ENCODE measurements at places on chromosomes 13 and 19.

DNA sequence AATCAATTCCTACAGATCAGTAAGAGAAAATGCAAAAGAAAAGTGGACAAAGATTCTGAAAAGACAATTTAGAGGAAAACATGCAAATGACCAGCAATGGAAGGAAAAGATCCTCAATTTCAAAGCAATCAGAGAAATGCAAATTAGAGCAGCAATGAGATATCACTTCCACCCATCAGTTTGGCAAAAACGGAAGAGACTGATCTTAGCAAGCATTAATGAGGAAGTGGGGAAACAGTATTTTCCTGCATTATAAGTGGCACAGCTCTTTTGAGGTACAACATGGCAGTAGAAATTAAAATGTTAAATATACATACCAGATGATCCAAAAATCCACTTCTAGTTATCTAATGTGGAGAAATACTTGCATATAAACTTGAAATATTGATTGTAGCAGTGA, 69.1 kb upstream of the SLC7A1 start:
- DNase-seq = no peak

DNA sequence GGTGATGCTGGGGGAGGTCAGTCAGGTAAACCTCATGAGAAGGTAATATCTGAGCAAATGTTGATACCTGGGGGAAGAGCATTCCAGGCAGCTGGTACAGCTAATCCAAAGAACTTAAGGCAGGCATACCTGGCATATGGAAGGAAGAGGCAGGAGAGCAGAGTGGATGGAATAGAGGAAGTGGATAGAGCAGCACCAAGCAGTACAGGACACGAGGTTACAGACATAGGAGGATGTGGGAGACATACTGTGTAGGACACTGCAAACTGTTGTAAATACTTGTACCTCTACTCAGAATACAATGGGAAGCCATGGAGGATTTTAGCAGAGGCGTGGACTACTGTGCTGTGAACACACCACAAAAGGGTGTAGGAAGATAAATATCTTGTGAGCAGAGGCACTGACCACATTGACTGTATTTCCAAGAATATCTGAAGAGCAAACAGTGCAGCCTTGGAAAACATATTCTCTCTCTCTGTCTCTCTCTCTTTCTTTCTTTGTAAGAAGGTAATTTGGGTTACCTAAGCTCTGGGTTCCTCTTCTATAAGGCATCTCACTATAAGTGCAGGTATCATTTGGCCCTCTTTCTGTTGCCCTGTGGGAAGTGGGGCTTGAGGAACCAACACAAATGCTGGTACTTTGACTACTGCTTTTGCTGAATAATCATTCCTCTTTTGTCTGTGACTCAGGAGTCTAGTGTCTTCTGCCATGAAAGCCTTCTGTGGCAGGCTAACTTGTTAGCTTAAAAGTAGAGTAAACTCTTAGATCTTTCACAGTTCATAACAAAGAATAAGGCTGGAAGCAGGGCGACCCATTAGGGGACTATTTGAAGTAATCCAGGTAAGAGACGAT, 238.0 kb downstream of the VWA8 start:
- no peak for DNase-seq

DNA sequence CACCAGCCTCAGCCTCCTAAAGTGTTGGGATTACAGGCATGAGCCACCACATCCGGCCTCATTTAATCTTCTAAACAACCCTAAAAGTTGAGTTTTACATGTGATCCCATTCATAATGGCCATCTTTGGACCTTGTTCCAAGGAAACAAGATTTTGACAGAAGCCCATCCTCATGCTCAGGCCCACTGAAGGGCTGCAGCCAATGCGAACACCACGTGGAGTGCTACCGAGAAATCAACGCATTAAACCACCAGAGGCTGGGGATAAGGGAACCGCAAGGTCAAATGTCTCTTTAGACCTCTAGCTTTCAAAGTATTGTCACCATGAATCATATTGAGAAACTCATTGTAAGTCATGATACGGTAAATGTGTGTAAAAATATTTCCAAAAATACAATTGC, 49.4 kb upstream of the DOCK9 start:
- DNase-seq = no peak

DNA sequence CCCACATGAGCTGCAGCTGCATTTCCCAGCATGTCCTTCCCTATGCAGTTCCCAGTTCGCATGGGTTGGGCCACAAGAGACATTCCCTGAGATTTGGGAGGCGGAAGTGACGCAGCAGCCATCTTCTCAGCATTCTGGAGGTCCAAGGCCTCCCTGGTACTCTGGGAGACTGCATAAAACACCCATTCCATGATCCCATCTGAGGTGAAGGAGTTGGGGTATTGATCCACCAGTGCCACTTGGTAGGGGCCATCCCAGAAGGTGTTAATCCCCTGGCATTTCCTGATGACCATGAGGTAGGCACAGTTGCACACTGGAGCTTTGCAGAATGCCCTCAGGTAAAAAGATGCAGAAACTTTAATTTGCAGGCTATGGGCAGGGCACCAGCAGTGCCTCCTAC, 25.4 kb downstream of the POP4 start:
- no peak for DNase-seq

- no peak for DNase-seq
Observed at GRCh38 chr19:32748497-32748896, 28.9 kb downstream of the TDRD12 start.

- no peak for DNase-seq
Observed at GRCh38 chr19:42121036-42121621, 11.1 kb downstream of the POU2F2 start.

GRCh38 chr13:33958964-33959363, 141.0 kb downstream of the RFC3 start:
- no peak for DNase-seq

- no peak for DNase-seq
Observed at GRCh38 chr13:48576448-48577010, 43.6 kb upstream of the RCBTB2 start.

DNA sequence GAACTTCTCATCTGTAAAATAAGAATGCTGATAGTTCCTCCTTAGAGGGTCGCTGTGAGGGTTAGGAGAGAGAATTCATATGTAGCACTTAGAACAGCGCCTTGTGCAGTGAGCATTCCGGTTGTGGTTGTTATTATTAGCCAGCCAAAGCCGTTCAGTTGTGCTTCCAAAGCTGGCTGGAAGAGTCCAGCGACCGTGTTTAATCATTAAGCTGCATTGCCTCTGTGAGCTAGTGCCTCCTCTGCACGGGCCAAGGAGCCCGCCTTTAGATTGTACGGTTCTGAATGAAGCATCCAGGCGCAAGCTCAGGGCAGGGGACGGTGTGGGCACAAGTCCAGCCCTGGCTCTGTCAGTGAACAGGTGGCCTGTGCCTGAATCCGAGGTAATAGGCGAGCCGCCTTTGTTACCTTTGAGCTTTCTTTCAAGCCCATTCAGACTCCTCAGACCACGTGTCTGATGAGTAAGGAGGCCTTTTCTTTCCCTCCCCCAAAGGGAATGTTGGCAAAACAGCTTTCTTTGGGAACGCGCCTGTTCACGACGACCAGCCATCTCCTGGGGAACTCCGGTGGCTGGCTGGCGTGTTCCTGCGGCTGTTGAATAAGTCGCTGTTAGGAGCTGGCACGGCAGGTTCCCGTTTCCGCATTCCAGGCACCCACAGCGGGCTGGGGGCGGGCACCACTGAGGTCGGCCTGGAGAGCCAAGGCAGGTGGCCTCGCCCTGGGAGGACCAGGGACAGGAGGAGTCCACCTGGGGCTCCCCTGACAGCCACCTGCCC, 25.1 kb downstream of the SIPA1L3 start:
- DNase-seq = peak; percentile 89

- no peak for DNase-seq
Observed at GRCh38 chr13:35498231-35498630, 21.7 kb upstream of the MAB21L1 start.

GRCh38 chr13:33945477-33945876, 127.5 kb downstream of the RFC3 start:
- DNase-seq = no peak

DNA sequence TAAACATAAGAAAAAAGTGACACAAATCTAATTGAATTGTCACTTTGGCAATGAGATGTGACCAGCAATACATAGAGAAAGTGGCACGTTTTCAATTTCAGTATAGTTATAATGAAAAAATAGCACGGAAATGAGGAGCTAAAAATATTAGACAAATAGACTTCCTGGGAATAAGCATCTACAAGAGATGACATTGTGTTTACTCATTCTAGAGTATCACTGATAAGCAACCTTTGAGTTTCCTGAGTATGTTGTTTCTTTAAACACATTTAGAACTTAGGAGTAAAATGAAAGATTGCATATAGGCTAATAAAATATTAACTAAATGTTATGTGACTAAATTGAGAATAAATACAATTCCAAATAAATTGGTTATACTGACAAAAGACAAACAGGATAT, 207.1 kb upstream of the SLITRK6 start:
- no peak for DNase-seq

GRCh38 chr19:42362891-42363440, 27.1 kb downstream of the CNFN start:
- DNase-seq = no peak

DNA sequence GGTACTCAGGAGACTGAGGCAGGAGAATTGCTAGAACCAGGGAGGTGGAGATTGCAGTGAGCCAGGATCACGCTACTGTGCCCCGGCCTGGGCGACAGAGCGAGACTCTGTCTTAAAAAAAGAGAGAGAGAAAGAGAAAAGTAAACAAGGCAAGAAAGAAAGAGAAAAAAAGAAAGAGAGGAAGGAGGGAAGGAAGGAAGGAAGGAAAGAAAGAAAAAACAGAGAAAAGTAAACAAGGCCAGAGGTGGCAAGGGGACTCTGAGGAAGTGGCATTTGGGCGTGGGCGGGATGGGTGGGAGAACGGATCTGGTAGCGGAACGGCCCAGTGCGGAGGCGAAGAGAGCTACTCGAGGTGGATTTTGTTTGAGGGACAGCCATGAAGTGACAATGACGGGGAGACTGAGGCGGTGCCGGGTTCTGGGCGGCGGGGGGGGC, 7.5 kb upstream of the ARRDC2 start:
- DNase-seq = no peak

- no peak for DNase-seq
Observed at GRCh38 chr13:110418944-110419343, 111.9 kb downstream of the COL4A2 start.

GRCh38 chr19:46715620-46715974, 1.3 kb downstream of the PRKD2 start:
- DNase-seq = no peak

DNA sequence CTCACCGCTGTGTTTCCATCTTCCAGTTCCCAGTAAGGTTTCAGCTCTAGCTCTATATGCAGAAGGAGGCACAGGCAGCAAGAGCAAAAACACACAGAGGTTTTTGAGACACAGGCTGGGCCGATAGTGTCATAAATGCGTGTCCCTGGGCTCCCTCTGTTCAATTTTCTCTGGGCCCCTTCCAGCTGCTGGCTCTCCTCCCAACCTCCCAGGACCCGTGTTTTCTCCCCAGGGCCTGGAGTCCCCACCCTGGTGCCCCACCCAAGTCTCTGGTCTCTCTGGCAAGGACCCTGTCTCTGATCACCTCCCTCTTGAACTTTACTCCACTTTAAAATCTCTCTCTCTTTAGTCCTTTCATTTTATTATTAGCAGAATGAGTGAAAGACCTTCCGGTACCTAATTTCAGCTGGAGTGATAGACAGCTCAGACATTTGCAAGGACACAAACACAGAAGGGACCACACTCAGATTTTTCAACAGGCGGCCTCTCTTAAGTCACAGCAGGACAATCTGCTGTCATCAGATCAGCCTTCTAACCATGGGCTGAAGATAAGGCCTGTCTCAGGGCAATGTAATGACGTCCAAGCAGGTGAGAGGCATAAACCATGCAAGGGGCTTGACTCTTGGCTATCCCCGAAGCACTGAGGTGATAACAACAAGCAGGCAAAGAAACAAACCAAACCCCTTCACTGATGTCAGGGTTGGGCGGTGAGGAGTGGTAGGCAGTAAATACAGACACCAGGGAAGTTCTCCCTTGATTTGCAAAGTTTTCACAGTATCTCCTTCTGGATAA, 190.0 kb upstream of the IRS2 start:
- DNase-seq = no peak

GRCh38 chr19:38990949-38991697, 15.6 kb upstream of the FBXO17 start:
- no peak for DNase-seq

GRCh38 chr19:45391346-45391745, 13.5 kb downstream of the PPP1R13L start:
- no peak for DNase-seq

DNA sequence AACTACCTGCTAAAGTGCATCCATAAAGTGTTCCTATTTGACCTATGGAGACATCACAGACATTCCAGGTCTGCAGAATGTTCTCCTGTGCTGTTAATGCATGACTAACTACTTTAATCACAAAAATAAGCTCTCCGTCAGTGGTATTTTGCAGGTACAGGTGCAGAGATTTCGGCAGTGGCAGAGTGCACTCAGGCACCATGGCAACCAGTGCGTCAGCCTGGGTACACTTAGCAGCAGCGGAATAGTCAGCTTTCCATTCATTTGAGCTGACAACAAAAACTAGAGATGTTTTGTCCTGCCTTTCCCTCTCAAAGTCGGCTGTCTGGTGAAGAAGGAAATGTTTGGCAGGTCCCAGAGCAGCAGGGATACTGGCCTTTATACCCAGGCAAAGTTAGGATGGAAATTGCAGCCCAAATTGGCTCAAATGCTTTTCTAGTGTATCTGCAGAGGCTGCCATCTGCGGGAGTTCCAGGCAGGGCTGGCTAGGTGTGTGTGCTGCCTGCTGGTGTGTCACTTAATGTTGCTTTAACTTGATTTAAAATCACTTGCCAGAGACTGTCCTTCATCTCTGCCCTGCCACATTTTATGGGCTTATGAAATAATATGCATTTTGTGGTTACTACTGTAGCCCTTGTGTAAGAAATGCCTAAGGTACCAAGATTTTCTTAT, 195.8 kb downstream of the RAP2A start:
- DNase-seq = no peak

GRCh38 chr13:52359534-52359933, 46.4 kb downstream of the THSD1 start:
- DNase-seq = no peak

- no peak for DNase-seq
Observed at GRCh38 chr19:45154064-45154827, 6.5 kb downstream of the NKPD1 start.

- no peak for DNase-seq
Observed at GRCh38 chr19:55544776-55545439, 435 bp downstream of the SBK3 start.

DNA sequence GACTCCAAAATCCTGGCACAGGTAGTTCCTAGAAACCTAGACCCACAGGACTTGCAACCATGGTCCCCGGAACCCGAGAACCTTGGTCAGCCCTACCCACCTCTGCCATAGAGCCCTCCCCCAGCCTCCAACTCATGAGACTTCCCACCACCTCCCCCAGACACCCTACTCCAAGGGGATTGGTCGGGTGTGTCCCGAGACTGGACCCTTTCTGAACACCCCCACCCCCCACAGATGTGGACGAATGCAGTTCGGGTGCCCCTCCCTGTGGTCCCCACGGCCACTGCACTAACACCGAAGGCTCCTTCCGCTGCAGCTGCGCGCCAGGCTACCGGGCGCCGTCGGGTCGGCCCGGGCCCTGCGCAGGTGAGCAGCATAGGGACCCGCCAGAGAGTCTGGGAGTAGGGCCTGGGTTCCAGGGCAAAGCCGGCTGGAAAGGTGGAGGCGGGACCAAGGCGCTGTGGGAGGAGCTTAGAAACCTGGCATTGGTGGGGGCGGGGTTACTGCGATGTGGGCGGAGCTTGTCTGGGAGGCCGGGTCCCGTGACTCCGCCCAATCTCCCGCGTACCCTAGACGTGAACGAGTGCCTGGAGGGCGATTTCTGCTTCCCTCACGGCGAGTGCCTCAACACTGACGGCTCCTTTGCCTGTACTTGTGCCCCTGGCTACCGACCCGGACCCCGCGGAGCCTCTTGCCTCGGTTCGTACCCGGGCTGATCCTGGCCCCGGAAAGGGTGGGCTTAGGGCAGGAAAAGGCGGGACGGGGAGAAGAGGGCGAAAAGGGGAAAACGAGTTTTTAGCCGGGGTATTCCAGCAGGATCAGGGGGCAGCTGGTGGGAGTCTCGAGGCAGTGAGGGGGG, 11.9 kb downstream of the LTBP4 start:
- peak; percentile 81 for DNase-seq

All from colonic mucosa (tissue), 4 donors.